Activated T-cell treated with anti-CD3 and anti-CD28 coated beads for 48 hours (primary cell): ENCODE measurements at places on chromosomes 1 and 21.

DNA sequence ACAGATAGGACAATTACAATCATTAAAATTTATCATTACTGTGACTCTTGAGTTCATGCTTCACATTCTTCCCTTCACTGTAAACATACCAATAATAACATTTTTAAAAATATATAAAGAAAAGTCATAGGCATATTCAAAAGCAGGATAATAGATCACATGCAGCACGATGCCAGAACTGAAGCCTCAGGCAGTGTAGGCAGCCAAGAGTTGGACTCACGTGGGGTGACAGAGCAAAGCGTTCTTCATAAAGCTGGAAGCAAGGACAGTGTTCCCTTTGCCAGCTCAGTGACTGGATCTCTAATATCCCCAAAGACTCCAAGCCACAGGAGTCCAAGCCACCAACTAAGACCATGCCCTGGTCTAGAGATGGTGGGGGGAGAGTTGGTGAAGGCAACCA is 77.7 kb downstream of the ODF2L start:
- no peak for DNase-seq

GRCh38 chr1:204697893-204698292 is 12.4 kb upstream of the LRRN2 start:
- no peak for DNase-seq

DNA sequence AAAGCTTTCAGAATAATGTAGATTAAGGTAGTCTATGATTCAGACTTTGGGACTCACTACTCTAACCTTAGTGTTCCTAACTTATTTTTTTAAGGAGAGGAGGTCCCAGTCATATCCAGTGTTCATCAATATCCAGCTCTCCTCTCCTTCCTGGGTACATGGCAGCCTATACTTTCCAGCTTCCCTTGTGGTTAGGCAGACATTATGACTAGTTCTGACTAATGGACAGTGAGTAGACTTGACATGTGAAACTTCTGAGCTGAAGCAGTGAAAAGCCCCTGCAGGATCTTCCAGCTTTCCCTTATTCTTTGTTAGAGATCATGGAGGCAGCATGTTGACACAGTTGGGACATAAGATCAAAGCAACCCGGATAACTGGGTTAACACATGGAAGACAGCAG is 144.2 kb downstream of the PTPRU start:
- no peak for DNase-seq

- no peak for DNase-seq
Measured at GRCh38 chr21:29181799-29182470, 51.5 kb downstream of the MAP3K7CL start.

GRCh38 chr1:107450899-107451664 is 310.2 kb downstream of the NTNG1 start:
- DNase-seq: no peak

DNA sequence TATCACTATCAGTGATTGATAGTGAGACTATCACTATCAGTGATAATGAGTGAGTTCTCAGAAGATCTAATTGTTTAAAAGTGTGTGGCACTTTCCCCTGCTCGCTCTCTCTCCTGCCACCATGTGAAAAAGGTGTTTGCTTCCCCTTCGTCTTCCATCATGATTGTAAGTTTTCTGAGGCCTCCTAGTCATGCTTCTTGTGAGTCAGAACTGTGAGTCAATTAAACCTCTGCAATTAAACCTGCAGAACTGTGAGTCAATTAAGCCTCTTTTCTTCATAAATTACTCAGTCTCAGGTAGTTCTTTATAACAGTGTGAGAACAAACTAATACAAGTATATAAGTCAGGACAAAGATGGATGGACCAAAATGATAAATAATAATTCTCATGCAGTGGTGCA is 7.0 kb upstream of the IL23R start:
- no peak for DNase-seq
